ENCODE measurements at places on chromosomes 2 and 18. TPM values are rescaled to one million over a fixed set of nuclear protein-coding genes. Genes with fewer than 3 reads are reported as not detected.

The MYL12A gene
- 570 TPM for total RNA-seq

The LONRF2 gene
- under 0.01 TPM for total RNA-seq

The TMEFF2 gene
- not detected for total RNA-seq

The UGT1A5 gene
- total RNA-seq: 0.99 TPM

- DNase-seq: no peak
Measured at GRCh38 chr2:31888550-31888949, 122.3 kb downstream of the MEMO1 start.

- DNase-seq: no peak
Measured at GRCh38 chr2:38066421-38067115, 9.4 kb downstream of the CYP1B1 start.

- peak; percentile 89 for DNase-seq
Measured at GRCh38 chr2:203685081-203685621, 21.3 kb upstream of the CD28 start.

DNA sequence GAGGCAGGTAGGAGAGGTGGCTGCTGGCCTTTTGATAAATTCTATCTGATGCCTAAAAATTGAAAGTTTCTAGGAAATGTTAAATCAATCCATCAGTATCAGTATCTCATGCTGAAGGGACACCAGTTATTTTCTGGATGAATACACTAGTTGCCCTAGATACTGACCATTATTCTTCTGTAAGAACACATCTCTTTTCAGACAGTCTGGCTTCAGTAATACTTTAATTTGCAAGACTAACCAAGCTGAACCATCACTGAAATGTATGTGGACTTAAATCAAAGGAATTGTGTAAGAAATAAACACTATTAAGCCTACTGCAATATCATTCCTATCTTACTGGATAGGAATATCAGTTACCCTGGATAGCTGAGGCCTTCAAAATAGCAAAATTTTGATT is 1546.3 kb downstream of the LRP1B start:
- DNase-seq: no peak

GRCh38 chr2:188456114-188456909 is 164.6 kb downstream of the GULP1 start:
- DNase-seq: no peak

DNA sequence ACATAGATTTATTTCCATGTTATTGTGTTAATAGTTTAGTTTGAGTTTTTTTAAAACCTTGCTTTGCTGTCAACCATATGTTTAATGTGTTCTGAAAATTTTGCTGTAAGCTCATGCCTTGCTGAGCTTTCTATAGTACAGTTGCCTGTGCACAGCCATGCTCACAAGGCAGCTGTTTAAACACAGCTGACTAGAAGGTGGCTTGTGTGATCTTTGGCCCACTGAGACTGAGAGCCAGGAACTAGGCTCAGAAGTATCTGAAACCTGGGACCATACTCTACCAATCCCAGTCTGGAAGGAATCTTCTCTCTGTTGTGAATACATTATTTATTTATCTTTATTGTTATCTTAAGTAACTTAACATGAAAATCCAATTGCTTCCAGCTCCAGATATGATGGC is 350.5 kb downstream of the KIAA1328 start:
- no peak for DNase-seq

- no peak for DNase-seq
Measured at GRCh38 chr2:178732913-178733312, 74.3 kb downstream of the TTN start.

DNA sequence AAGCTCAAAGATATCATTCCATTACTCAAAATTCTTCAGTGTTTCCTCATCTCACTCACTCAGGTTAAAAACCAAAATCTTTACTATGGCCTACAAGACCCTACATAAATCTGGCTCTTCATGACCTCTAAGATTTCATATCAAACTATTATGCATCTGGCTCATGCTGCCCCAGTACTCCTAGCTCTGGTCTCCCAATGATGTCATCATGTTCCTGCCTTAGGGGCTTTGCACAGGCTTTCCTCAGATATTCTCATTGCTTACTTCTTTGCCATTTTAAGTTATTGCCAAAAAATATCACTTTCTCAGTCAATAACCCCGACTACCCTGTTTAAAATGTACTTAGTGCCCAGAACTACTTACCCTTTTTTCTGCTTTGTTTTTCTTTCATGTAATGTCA is 33.0 kb upstream of the SPOPL start:
- DNase-seq: no peak

DNA sequence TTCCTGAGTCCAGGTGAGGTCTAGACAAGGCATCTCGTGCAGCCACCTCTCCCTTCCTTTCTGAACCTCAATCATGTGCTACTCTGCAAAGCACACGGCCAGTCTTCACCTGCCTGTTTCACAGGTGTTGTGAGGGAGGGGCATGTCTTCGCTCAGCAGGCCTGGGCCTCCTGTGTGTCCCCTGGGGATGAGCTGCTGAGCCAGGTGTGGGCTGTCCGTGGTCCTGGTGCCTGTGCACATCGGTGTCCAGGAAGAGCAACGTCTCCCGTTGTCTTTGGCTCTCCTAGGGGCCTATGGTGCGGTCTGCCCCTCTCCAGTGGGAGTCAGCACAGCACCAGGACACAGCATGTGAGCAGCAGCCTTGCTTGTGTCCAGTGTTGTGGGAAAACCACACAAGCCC is 16.7 kb downstream of the ARHGEF4 start:
- DNase-seq: no peak

GRCh38 chr2:21376864-21377263 is 253.1 kb downstream of the TDRD15 start:
- DNase-seq: no peak

DNA sequence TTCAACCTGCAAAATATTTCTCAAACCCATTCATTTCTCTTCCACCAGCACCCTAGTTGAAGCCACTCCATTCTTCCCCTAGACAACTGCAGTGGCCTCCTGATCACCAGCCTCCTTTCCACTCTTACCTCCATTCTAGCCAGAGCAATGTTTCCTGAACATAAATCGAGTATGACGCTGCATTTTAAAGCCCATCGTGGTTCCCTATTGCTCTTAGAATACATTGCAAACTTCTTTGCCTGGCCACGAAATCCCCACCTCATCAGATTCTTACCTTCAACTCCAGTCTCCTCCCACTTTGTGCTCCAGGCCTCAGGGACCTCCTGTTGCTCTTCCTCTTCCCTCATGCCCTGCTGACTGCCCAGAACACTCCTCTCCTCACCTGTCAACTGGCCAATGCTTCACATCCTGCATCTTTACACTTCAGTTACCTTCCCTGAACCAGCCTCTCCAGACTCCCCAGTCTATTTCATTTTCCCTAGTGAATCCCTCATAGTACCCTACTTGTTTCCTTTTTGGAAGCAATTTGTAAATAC is 176.5 kb upstream of the CTAGE1 start:
- DNase-seq: no peak

- no peak for DNase-seq
Measured at GRCh38 chr2:229230256-229230655, 40.8 kb downstream of the PID1 start.

DNA sequence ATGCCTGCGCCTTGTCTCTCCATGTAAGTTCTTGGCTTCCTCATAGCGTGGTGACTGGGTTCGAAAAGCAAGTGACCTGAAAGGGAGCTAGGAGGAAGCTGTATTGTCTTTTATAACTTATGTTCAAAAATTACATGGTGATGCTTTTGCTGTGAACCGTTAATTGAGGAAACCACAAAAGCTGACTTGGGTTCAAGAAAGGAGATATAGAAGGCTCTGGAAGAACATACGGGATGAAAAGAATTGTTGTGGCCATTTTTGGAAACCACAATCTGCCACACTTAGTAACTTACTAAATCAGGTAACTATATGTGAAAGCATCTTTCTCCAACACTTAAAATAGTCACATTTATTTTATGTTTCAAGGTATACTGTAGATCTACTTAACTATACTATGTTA is 177.0 kb upstream of the RBMS1 start:
- DNase-seq: no peak

DNA sequence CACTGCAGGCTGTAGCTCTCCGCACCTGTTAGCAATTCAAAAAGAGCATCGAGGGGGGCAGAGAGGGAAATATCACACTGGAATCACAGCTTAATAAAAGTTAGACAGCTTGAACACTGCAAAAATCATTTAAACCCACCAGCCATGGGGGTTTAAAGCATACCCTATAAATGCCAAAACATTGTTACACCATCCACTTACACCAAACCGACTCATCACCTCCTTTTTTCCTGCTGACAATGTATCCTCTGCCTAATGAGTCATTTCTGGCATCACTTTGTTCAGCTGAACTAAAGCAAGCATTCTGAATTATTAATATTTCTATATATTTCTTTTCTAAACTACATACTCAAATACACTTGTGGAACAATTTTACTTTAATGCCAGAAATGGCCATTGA is 21.6 kb downstream of the MC4R start:
- DNase-seq: no peak

DNA sequence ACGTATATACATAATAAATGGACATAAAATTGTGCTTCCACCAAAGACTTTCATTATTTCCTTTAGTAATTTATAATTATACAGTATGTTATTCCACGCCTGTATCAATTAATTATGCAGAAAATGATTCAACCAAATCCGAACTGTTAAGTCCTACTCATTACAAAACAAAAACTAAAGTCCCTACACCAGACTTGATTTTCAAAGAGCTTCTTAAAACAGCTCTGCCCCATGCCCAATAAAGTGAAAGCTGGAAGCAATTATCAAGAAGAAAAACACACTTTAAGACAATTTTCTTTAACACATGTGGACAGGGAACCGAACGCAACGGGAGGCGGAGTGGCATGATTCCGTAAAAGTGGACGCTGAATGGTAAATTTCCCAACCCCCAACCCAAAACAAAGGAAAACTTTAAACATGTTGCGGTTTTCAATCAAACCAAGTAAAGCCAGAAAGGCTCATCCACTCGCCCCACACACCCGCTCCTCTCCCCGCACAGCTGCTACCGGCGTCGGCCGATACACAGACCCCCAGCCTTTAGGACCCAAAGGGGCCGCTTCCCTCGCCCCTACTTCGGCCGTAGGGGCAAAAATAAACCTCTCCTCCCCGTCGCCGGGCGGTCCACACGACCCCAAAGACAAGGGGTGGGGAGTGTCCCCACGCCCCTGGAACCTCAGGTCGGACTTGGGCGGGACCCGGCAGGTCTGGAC is 705 bp downstream of the YES1 start:
- no peak for DNase-seq

DNA sequence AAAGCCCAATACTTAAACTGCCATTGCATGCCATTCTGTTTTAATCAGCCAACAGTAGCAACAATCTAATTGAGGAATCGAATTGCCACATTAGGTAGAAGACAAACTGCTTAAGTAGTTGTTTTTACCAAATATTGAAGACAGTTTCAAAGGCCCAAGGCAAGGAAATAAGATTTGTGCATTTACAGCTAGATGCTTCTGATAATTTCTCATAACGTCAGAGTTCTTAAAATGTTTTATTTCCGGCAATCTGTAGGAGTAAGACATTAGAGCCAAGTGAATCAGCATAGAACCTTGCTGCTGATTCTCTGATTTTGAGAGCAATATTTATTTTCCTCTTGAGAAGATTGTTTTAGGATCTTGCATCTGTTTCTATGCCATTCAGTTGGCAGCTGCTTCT is 174.3 kb downstream of the RBM43 start:
- DNase-seq: no peak

Data from mammary epithelial cell (primary cell).